ENCODE measurements at places on chromosomes 5 and 9.
A peak's percentile ranks its signal among the peaks of the same experiment; 100 is the strongest.

DNA sequence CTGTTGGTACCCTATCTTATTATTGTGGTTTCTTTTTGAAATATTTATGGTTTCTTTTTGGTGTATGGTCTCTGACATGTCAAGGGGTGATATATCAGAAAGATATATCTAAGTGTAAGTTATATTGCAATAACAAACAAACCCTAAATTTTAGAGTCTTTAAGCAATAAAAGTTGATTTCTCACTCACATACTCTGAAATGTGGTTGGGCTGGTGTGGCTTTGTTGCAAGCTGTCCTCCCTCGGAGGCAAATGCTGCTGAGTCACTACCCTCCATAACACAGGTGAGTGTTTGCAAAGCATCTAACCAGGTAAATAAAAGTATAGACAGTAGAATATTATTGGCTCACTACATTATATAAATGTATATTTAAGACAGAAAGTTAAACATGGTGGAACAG, 253.2 kb downstream of the CDH18 start:
- no peak for DNase-seq

GRCh38 chr5:143886651-143887638, 75.0 kb downstream of the HMHB1 start:
- DNase-seq: peak; percentile 86

DNA sequence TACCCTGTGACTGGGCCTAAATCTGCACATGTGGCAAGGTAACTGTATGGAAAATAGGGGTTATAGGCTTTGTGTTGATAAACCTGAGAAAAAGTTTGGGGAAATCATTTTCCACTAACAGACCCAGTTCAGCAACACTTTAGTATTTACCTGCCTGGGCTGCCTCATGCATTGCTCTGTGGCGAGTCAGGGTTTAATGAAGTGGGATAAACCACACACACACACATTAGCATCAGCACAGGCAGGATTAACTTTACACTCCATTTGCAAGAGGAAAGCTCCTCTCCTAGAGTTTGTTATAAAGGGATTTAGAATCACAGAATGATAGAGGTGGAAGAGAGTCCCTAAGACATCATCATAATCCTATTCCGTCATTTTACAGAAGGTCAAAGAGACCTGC, 20.0 kb upstream of the ZCCHC7 start:
- no peak for DNase-seq

DNA sequence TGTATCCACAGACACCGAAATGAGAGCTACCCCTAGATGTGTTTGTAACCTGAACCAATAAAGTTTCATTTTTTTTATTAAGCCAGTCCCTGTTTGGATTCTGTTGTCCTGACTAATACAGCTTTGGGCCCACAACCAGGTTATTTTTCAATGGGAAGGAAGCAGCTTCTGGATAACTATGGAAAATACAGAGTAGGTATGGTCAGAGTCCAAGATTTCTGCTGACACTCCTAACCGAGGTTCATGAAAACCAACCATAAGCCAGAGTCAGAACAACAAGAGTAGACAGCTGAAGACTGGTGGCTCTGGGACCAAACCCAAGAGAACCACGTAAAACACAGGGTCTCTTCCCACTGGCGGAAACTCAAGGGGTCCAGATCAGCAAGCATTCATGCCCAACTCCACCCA, 10.8 kb downstream of the KLF9 start:
- no peak for DNase-seq

- DNase-seq: no peak
Measured at GRCh38 chr9:136129176-136129575, 10.5 kb upstream of the TMEM250 start.

DNA sequence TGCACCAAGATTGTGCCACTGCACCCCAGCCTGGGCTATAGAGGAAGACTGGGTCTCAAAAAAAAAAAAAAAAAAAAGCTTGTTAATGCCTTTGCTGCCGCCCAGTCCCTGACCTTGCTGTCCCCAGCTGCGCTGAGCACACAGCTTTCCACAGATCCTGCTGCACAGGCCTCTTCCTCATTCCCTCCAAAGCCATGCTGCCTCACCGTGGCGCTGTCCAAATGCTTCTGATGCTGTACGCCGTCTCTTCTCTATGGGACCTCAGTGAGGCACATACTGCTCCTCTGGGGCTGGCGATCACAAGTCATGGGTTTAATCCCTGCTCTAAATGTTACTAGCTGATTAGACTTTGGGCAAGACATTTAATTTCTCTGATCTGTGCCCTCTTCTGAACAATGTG, 234.1 kb downstream of the FBXL7 start:
- DNase-seq: peak; percentile 3

- DNase-seq: no peak
Measured at GRCh38 chr9:35852876-35853865, 17.0 kb downstream of the OR13J1 start.

DNA sequence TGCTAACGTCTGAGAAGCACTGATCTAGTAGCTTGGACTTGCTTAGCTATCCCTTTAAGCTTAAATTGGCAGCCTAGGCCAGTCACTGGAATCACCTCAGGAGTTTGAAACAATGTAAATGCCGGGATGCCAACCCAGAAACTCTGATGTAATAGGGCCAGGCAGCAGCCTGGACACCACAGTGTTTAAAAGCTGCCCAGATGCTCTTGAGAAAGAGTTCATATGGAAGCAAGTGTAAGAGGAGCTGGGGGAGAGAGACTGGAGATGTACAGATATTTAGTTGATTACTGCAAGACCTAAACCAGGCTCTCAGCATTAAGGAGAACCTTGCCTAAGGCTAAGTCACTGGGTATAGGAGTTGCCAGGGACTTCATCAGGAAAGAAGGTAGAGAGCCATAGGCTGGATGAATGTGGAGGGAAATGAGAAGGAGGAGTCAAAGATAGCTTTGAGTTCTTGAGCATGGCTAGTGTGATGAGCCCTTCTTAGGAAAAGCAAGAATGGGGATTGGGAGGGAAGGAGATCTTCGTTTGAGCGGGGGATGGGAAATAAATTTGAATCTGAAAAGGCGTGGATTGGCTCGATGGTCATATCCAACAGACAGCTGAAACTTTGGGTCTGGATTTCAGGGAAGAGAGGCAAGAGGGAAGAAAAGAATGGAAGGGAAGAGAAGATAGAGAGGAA, 392.9 kb upstream of the WWC1 start:
- DNase-seq: no peak

GRCh38 chr5:118614731-118615456, 373.5 kb downstream of the DTWD2 start:
- DNase-seq: no peak

DNA sequence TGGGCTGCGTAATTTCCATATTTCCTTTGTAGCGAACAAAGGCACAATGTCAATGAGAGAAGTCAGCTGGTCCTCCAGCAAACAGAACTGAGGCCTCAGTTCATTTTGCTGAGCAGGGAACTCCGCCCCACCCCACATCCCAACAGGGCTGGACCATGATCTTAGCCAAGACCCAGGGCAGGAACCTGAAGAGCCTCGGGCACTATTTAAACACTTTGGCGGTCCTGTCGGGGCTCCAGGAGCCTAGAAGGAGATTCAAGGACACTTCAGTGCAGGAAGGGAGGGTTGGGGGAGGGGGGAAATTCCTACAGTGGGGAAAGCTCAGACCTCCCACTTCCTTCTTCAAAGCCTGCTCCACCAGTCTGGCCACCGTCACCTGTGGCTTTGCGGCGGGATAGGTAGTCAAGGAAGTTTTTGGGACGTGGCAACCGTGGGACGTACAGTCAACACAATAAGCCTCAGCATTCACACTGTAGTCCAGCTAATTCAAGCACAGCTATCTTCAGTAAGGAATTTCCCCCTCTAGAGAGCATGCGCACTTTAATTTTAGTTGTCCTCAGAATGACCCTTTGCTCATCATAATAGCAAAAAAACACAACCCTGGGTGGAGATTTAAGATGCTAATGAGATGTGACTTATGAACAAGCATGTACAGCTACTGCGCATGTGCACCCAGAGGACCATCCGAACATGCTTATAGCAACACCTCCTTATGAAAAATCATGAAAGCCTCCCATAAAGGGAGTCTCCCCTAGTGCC, 30.9 kb downstream of the S1PR3 start:
- no peak for DNase-seq

DNA sequence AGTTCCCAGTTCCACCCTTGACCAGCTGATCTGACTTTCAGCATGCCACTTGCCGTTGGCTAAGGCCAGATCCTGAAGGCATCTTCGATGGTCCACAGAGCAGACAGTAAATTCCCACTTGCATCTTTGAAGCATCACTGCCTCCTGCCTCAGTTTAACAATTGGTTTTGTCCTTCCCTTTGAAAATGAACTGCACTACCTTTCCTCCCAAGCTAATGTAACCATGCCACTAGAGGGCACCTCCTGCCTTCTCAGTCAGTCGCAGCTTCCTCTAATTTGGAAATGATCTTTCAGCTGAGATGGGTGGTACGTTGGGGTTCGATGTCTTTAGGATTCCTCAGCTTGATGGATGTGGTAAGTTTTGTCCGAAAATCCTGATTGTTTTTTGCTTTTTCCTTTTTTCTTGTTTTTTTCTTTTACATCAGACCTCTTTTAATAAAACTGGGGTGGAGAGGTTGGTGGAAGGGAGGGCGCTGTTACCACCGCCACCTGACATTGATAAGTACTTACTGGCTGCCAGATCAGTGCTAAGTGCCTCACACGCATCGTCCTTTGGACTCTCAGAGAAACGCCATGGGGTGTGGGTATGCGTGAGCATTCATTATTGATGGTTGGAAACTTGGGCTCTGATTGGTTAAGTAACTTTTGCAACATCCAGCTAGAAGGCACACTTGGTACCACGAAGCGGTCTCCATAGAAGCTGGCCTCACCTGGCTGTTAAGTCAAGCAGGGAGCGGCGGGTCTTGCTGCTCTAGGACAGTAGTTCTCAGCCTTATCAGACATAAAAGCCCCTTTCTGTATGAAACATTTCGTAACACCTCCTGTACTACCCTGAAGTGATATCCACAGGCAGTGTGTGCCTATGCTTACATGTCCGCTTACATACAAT, 16.9 kb downstream of the PTTG1 start:
- DNase-seq: peak; percentile 49

- peak; percentile 86 for DNase-seq
Measured at GRCh38 chr5:50655810-50656205, 10.6 kb upstream of the PARP8 start.

GRCh38 chr5:170186856-170187255, 45.9 kb upstream of the C5orf58 start:
- DNase-seq: no peak

DNA sequence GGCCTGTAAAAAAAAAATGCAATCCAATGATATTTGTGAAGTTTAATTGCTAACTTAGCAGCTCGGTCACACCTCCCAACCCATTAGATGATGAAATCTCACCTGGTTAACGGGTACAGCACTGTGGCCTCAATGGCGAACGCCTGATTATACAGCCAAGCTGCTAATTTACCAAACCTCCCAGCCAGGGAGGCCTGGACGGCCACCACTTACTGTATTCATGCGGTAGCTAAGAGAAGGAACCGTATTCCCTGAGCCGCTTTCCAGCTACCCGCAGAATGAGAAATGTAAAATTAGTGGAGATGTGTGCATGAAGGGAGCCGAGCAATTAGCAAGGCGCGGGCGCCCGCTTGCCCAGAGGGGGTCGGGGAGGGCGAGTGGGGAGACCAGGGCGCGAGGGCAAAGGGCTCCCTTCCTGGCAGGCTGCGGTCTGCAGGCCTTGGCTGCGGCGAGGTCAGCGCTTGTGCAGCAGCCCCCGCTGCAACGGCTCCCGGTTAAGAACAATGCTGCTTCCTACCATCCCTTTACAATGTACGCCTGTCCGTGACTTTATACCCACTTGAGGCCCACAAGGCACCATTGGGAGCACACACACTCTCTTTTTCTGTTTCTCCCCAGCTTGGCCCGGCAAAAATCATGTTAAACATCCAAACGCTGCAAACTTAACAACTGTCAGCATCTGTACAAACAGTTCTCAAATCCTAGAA, 70.4 kb upstream of the TBCA start:
- DNase-seq: no peak

DNA sequence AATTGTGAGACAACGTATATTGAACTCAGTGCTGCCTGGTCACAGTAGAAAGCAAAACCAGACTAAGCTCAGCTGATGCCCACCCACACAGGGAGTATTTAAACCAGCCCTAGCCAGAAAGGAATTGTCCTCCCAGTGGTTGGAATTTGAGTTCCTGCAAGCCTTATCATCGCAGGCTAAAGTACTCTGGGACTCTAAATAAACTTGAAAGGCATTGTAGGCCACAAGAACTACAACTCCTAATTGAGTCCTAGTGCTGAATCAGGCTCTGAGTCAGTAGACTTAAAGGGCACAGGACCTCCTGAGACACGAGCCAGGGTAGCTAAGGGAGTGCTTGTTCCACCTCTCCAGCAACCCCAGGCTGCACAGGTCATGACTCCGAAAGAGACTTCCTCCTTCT, 171.4 kb downstream of the MCTP1 start:
- no peak for DNase-seq

GRCh38 chr5:133406977-133407632, 205.2 kb downstream of the FSTL4 start:
- no peak for DNase-seq

DNA sequence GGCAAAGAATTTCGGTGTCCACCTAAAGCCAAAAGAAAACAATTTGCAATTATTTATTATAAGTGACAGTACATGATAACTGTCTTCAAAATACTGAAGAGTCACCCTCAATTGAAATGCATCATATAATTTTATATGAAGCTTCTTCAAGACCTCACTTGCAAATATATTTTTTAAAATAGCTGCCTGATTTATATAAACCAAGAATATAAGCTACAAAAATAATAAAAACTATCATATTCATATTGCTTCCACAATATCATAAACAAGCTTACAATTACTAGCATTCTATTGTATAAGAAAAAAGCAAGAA, 144.1 kb downstream of the CETN3 start:
- DNase-seq: no peak

GRCh38 chr5:122076669-122077365, 1.2 kb downstream of the LOX start:
- peak; percentile 55 for DNase-seq

GRCh38 chr9:27145143-27145542, 36.1 kb downstream of the TEK start:
- DNase-seq: no peak

DNA sequence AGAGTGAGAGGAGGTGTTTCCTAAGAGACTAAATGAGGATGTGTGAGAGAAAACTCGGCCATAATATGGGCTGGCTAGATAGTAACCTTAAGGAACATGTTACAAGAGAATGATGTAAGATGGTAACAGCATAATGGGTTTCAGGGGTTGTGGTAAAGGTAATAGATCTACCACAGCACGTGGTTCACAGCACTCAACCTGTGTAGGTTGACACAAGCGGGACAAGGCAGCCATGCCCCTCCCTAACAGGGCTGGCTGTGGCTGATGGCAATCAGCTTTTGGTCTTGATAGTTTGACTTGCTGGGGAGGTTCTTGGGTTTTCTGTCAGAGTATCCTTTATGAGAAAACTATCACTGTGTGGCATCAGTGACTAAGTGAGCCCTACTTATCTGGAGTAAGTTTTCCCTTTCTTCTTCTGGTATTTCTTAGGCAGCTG, 138.6 kb downstream of the TRIO start:
- no peak for DNase-seq

DNA sequence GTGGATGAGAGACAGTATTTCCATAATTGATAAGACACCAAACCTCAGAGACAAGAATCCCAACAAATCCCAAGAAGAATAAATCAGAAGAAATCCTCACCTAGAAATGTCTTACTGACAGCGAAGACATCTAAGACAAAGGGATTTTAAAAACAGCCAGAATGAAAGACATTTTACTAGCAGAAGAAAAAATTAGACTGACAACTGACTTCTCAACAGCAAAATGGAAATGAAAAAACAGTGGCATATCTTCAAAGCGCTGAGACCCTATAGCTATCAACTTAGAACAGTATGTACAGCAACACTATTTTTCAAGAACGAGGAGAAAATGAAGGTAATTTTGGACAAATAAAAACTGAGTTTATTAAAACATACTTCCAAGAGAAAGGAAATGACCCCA, 16.3 kb downstream of the TTLL11 start:
- DNase-seq: no peak

GRCh38 chr9:124456341-124457078, 6.3 kb downstream of the ADGRD2 start:
- DNase-seq: no peak

Data from SHP77 treated with DMSO at 0.1 percent for 48 hours (cell line).